Kasumi-1 (cell line): ENCODE measurements at places on chromosomes 7 and 10.
A peak's percentile ranks its signal among the peaks of the same experiment; 100 is the strongest.

DNA sequence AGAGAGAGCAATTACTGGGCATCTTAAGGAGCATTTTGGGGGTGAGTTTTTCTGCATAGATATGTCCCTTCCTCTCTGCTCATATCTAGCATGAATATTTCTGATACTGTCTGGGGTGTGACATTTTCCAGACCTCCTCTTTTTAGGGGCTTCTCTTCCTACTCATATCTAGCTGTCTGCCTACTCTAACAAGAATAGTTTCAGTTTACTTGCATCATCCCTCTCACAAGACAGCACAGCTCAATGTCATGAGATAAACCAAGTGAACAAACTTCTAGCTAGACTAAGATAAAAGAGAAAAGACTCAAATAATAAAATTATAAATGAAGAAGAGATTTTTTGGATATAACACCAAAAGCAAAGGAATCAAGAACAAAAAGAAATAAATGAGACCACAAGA lies 419.5 kb upstream of the SORCS1 start:
- no peak for DNase-seq

- DNase-seq: no peak
Measured at GRCh38 chr7:158655507-158655906, 49.1 kb downstream of the NCAPG2 start.

DNA sequence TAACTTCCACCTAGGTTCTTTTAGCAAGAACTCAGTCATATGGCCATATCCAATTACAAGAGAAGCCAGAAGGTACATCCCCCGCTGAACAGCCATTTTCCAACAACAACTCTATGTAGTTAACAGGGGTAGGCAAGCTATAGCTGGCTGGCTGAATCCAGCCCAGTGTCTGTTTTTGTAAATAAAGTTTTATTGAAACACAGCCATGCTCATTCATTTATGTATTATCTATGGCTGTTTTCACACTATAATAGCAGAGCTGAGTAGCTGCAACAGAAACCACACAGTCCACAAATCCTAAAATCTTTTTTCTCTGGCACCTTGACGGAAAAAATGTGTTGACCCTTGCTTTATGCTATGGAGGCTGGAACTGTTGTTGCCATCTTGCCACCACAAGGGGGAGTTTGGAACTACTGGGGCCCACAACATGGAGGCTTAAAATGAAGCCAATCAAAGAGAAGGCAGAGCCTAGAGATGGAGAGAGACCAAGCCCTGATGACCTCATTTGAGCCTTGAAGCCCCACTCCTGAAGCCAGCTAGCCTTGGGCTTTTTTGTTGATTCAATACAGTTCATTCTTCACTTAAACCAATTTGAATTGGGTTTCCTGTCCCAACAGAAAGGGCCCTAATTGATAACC lies 33.3 kb upstream of the XPNPEP1 start:
- peak; percentile 41 for DNase-seq

DNA sequence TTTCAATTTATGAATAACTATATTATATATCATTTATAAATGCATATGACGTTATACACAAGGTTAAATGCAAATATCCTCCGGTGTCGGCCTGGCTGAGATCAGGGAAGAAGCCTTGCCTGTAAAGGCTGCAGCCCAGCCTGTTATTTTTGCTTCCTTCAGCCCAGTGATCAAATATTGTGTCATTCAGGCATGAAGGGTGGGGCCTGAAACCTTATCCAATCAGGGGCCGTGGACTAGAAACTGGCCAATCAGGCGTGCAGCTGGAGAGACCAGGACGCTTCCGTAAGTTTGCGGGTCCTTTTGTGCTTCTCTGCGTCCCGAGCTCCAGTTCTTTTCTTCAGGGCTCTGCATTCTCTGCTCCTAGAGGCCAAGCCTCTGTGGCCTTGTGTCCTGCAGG lies at the start of gene ZNF722:
ZNF722 (plus strand) TSS at position 301 of the 400 bp plus-strand sequence. CDS start 113 bp downstream, outside the sequence.
- DNase-seq: no peak

DNA sequence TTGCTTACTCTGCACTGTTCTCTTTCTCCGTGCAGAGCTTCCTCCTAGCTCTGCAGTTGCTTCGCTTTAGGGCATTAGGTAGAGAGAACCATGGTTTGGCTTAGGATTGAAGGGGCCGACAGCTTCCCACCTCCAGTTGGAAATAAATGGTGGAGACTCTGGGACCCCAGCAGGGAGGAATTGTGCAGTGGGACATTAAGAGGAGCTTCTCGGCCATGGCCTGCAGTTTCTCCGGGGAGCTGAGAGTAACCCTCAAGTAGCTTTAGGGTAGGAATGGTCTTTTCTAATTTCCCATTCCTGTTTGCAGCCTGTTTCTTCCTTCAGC lies 1.2 kb downstream of the SUFU start:
- no peak for DNase-seq

DNA sequence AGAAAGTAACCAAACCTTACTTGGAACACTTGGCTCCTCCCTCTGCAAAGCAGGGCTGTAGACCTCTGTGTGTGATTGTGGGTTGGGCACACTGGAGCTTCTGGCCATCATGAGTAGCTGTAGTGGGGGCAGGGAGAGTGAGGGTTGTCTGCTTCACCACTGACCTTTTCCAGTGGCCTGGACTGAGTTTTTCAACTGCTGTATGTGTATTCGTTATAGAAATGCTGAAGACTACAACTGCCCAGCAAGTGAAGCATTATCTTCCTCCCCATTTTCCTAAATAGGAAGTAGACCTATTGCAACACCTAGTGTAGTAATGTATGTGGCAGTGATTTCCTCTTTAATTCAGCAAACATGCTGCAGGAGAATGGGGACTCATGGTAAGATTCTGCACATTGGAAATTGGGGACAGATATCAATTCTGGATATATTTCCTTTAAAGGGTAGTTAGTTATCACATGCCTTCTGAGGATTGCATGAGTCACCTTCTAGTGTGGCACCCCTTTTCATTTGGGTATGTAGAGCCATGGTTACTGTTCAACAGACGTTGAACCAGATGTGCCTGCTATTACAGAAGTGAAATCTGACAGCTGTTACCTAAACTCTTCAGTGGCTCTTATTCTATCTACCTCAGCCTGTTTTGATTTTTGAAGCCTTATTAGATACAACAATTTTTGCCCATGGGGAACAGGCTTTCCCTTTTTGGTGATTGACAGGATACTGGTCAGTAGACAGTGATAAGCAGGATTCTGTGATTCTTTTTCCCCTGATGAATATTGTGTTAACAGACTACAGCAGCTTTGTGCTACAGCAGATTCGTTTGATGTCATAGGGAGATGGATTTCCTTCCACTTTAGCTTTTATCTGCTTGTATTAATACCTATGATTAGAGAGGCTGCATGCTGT lies 130.9 kb downstream of the SND1 start:
- DNase-seq: no peak
